ENCODE measurements at places on chromosomes 7 and 10.

GRCh38 chr7:7641129-7641663 lies 644 bp downstream of the UMAD1 start:
- DNase-seq: no peak

GRCh38 chr10:26735435-26735834 lies 37.9 kb downstream of the PDSS1 start:
- no peak for DNase-seq

GRCh38 chr7:78734626-78735025 lies 718.8 kb downstream of the MAGI2 start:
- no peak for DNase-seq

DNA sequence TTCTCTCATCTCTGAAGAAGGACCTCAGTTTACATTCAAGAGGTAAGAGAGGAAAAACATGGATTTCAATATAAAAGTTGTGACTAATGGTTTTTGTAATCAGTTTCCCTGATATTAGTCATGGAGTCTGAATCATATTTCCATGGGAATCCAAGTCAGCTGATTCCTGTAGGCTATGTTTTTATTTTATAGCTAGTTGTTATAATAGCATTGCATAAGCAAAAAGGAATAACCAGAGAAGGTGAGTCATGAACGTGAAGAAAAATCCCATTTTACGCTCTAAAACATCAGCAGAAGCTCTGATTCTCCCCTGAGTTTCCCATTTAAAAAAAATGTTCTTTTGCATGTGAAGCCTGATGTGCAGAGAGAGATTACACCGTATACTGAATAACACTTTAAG lies 299.3 kb downstream of the SFMBT2 start:
- DNase-seq: no peak

DNA sequence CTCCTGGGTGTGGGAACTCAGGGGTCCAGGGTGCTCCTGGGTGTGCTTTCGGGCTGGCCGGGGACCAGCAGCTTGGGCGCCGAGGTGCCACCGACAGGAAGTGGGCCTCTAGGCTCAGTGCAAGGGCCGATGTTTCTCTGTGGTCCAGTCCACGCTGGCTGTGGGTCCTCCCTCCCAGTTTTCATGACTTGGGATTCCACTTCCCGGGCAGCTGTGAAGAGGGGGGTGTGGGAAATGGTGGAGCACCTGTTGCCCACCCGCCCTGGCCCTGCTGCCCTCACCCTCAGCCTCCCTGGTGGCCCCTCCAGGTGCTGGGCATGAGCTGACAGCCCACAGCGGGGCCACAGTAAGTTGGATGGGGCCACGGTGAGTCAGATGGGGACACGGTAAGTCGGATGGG lies 58.5 kb downstream of the NKX6-2 start:
- no peak for DNase-seq

GRCh38 chr10:76990561-76990960 lies 647.0 kb downstream of the KCNMA1 start:
- no peak for DNase-seq
